CD4-positive, alpha-beta T cell treated with Interleukin-4 for 1 hour (primary cell): ENCODE measurements at places on chromosomes 11 and 22.

GRCh38 chr11:67484847-67485311, 2.1 kb downstream of the AIP start:
- peak; percentile 67 for DNase-seq

DNA sequence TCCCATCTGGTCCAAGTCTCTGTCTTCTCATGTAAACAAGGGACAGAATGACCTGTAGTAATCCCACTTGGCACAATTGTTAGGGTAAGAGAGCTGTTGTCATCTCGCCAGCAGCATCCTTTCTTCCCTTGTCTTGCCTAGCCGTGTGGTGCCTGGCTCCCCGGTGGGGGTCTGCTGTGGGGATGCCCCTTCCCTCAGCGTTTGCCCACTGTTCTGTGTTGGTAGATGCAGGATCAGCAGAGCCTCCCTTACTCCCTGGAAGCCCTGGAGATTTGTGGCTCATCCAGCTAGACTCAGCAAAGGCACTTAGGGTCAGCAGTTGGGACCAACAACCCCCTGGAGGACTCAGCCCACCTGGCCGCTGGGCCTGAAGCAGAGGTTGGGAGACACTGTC, 13.0 kb downstream of the ACO2 start:
- no peak for DNase-seq

GRCh38 chr22:50672041-50672440, 582 bp upstream of the SHANK3 start:
- no peak for DNase-seq

- no peak for DNase-seq
Observed at GRCh38 chr11:3896644-3897043, 41.2 kb downstream of the STIM1 start.

- DNase-seq = no peak
Observed at GRCh38 chr22:50232481-50233151, 12.2 kb downstream of the TUBGCP6 start.

DNA sequence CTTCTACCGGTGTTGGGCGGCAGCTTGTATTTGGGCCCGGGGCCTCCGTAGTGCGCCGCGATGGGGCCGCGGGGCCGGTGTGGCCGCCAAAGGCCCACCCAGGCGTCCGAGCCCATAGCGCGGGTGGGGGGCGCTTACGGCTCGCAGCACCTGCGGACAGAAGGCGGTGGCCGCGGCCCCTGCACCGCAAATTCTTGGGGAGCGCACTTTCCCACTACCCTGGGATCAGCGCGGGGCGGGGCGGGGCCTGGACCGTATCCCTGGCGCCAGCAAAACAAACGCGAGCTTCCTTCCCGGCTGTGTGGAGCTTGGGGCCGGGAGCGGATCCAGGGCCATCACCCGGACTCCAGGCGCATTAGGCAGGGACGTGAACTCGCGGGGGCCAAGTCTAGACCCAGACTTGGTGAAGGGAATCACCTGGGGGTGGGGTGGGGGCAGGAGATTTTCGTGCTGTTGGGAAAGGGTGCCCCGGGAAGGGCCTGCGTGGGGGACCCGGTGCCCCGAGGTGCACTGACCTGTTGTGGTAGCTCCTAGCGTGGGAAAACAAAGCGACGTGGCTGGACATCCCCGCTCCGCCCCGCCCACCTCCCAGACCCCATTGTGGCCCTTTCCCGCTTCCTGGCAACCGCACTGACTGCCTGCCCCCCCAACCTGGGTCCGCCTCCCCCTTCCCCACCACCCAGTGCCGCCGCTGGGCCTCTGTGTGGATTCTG, 2.3 kb upstream of the TYMP start:
- no peak for DNase-seq

GRCh38 chr11:613369-613968, 2.3 kb downstream of the IRF7 start:
- DNase-seq = peak; percentile 82

DNA sequence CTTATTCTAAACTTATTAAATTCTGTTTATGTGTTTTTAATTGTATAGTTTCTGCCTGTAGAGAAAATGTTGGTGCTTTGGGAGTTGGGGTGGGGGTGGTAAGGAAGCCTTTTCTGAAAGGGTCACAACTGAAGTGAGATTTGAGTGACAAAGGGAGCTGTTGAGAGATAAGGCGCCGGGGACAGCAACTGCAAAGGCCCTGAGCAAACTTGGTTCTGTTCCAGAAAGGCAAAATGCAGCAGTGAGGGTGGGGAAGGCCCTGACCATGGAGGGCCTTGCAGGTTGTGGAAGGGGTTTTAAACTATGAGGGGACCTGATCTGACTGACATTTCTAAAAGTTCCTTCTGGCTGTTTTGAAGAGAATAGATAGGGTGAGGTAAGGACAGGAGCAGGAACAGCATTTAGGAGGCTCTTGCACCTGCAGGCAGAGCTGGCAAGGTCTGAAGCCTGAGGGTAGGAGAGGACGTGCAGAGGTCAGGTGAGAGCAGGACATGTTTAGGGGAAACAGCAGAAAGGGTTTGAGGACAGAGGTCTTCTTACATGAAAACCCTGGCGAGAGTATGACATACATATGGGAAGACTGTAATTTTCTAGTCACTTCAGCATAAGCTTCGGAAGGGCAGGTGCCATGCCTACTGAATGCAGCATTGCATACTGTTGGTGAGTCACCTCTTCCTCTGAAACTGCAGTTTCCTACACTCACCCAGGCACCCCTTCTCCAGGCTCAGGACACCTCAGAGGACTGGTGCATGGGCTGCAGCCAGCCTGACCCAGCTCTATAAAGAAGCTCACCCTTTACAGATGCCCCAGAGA, 190.7 kb downstream of the SNX19 start:
- no peak for DNase-seq

- DNase-seq = no peak
Observed at GRCh38 chr11:28137832-28138231, 29.6 kb downstream of the METTL15 start.

DNA sequence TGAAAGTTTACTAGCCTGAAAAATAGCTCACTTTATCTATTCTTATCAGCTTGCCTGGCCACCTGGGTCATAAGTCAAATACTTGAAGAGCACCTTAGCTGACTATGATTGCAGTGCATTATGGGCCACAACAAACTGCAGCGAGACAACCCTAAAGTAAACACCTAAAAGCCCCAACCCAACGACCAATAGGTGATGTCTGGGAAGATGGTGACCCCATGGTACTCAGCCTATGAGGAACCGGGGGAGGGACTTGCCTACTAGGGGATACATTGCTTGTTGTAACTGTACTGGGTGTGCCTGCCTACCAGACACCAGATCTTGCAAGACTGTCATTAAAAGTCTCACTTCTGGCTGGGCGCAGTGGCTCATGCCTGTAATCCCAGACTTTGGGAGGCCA, 35.6 kb upstream of the APOBEC3A start:
- DNase-seq = no peak

- no peak for DNase-seq
Observed at GRCh38 chr22:41030891-41031290, 61.5 kb upstream of the EP300 start.

- no peak for DNase-seq
Observed at GRCh38 chr22:28589102-28589750, 90.4 kb downstream of the TTC28 start.

GRCh38 chr11:65524014-65524740, 706 bp upstream of the SCYL1 start:
- no peak for DNase-seq
